ENCODE measurements at places on chromosomes 3 and 15.

- no peak for DNase-seq
Observed at GRCh38 chr15:89578146-89578545, 2.9 kb downstream of the TICRR start.

GRCh38 chr3:107913701-107914100, 177.1 kb downstream of the CD47 start:
- peak; percentile 4 for DNase-seq

GRCh38 chr3:135458541-135459322, 506.8 kb upstream of the PPP2R3A start:
- DNase-seq: no peak

DNA sequence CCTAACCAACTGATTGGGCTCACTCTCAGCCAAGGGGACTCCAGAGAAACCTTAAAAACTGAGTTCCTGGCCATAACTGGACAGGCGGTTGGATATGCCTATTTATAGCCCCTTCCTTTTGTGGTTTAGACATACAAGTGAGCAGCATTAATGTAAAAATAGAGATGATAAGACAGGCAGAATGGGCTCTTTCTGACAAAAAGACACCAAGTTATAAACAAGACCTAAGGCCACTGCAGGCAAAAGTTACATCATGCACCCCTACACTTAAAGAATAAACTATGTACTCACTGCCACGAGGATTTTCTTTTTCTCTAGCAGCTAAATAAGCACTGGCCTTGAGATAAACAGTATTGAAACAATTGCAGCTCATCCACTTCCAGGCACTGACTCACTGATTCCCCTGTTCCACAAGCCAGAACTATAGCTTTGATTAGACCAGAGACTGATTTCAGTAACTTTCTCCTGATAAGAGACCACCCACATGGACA, 30.1 kb downstream of the SUCNR1 start:
- DNase-seq: peak; percentile 85

DNA sequence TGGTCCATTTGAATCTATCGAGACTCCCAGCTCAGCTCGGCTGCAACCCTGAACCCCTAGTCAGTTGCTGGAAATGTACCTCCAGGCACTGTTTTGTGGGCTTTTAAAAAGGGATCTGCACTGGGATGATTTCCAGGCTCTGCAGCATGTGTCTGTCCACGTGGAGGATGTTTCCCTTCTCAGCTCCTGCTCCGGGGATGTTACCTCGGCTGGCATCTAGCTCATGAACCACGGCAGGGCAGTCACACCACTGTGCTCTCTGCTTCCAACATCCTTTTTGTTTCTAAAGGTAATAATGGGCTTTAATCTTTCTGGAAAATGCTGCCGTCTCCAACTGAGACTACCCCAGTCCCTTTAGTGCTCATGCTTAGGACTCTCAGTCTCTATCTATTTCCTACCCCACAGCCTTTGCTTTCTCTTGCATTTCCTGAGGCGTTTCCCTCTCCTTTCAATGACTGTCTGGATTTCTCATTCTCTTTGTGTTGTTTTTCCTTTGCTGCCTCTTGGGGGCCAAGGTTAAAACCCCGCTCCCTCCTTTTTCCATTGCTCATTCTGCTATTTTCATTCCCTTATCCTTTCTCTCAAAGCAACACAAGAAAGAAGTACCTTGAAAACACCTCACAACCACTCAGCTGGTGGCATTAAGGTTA, 42.9 kb upstream of the AKAP13 start:
- peak; percentile 43 for DNase-seq

DNA sequence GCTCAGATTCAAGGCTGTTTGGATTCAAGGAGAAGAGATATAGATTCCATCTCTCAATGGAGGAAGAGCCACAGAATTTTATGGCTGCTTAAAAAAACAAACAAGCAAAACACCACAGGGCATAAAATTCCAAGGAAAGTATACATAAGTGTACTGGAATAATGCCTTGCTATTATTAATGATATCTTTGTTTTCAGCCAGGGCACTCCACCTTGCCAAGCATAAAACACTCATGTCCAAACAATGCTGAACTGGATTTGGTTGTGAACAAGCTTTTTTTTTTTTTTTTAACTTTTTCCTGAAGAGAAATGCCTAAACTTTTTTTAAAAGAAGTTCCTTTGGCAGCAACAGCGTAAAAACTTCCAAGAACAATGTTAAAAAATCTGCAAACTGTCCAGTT, 4.8 kb upstream of the CLSTN2 start:
- no peak for DNase-seq

DNA sequence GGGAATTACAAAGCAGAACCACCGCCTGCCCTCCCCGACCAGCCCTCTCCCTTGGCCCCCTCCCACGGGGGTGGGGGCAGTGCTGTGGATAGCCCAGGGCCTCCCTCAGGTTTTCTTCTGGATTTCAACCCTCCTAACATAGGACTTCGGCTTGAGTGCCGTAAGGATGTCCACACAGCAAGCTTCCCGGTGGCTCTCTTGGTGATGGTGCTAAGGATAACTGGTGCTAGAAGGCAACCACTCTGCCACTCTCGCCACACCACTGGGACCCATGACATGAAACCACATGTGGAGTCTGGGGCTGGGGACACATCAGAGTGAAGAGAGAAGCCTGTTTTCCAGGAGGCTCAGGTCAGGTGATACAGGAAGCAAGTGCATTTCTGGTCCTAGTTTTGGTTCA, 35.4 kb downstream of the SCN5A start:
- no peak for DNase-seq

DNA sequence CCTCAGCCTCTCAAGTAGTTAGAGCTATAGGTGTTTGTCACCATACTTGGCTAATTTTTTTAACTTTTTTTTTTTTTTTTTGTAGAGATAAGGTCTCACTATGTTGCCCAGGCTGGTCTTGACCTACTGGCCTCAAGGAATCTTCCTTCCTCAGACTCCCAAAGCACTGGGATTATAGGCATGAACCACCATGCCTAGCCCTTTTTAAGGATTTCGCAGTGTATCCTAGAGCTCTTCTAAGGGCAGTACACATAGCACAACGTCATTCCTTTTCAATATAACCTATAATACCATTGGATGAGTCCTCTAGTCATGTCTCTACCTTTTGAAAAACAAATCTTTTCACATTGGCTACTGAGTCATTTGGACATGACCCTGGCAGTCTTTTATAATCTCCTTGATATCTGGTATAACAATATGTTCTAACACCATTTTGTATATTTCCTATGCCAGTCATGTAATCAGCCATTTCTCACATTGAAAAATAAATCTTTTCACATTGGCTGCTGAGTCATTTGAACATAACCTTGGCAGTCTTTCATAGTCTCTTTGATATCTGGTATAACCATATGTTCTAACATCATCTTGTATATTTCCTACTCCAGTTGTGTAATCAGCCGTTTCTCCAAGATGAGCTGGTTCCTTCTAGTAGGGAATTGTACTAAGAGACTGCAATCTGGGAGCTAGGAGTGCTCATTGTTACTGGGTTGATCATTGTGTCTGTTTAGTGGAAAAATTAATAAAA, 944.7 kb downstream of the MCTP2 start:
- DNase-seq: peak; percentile 83

DNA sequence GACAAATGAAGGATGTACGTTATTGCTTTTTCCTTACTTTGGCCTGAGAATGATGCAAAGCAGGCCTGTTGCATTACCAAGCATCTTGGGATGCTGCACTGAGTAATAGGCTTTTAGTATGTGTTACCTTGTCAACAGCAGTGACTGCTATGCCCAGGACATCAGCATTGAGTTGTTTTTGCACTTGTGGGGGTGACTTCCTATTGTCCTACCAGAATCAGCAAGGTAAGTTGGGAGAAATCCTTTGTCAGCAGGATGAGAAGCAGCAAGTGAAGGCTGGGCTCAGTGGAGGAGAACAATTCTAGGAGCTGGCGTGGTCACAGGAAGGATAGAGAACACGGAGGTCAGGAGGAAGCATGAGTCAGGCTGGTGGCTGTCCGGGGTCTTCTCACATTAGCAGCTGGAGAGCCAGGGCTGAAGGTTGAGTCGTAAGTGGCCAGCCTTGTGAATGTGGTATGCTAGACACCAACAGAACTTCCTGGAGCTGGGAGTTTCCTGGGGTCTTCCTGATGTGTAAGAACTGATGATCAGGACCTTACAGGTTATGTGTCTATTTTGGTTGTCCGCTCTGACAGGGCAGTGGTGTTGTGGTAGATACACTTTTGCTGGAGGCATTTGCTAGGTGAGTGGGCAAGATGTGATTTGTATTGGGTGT, 142.7 kb downstream of the FNDC3B start:
- DNase-seq: peak; percentile 78

DNA sequence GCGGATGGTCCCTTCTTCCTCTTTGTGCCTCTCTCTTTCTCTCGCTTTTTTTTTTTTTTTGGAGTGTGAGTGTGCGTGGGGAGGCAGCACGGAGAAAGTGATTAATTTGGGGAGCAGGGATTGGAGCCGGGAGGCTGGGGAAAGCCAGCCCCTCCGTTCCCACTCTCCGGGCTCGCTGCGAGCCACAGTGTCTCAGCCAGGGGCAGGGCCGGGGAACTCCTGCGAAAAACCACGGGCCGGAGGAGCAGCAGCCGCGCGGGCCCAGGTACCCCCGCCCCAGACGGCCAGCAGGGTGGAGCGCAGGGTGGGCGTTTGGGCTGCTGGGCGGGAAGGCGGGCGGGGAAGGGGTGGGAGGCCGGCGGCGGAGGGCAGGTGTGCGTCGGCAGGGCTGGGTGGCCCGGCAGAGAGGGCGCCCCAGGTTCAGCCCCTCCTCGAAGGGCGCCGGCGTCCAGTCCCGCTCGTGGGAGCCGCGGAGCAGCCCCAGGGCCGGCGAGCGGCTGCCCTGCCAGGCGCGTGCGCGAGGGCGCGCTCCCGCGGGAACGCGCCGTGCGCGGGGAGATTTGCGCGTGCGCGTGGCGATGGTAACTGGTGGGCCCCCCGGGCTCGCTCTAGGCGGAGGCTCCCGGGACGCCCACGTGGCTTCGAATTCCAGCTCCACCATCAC, 1.4 kb downstream of the CHL1 start:
- no peak for DNase-seq

DNA sequence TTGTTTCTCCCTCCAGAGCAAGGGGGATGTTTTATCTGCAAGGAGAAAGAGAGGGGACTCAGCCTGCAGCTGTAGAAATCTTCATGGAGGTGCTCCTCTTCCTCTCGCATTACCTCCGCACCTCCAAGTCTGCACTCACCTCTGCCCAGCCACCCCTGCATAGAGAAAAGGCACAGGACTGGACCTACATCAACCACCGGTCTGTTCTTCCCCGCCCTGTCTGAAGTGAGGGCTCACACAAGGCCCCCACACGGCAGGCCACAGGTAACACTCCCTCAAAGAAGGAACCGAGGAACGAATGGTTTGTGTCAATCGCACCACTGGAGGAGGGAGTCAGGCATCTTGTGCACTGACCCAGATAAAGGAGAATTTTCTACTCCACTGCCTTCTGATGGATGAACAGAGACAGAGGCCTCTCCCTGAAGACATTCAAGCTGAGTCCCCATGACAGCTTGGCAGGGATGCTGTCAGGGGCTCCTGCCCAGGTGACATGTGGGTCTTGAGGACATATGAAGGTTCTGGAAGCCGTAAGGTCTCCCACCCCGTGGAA, 260.3 kb downstream of the XXYLT1 start:
- DNase-seq: no peak

DNA sequence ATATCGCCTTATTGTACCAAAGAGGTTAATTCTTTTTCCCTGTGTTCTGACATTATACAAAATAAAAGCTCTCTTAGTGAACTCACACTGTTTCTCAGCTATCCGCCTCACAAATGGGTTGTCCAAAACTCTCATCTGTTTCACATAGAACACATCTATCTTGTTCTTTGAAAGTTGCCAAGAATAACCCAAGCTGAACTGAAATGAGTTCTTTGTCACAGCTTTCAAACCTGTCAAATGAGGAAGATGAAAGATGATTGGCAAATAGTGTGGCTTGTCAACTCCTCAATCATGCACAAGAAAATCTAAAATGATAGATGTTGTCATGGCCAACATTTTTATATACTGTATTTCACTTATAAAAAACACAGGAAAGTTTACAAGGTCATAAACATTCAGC, 168.1 kb upstream of the OSTN start:
- DNase-seq: no peak

DNA sequence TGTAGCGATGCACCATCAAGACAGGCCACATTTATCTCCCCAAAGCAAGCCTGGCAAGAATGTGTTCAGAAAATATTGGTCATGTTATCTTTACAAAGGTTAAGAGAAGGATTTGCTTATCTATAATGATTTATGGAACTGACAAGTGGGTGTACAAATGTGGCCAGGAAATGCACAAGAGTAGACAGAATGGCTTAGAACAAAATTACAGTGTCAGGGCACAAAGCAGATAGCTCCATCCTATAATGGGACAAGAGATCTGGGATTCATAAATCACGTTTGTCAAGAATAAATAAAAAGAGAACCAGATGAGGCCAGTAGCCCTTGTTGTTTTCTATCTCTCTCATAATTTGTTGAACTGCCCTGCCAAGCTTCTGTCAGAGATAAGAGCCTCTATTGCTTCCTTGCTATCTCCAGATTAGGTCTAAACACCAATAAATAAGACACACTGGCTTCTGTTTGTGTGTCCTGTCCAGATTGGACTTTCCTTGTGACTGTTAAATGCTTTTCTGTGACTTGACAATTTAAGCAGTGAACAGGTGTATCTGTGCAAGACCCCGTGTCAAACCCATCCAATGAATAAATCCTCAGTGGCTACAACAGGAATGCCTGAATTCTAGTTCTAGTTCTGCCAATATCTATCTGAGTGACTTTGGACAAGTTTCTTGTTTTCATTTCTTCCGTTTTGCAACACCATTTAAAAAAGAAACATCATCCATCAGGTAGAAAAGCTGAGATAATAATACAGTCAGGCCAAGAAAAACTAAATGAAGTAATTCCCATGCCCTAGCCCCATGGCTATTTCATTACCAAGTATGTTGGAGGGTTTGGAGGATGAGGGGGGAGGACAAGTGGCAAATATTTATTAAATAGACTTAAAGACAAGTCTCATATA, 157.2 kb downstream of the DCLK3 start:
- DNase-seq: no peak

GRCh38 chr15:59322056-59322759, 50.5 kb downstream of the MYO1E start:
- DNase-seq: no peak

GRCh38 chr3:170207717-170208116, 14.5 kb upstream of the PRKCI start:
- DNase-seq: no peak

DNA sequence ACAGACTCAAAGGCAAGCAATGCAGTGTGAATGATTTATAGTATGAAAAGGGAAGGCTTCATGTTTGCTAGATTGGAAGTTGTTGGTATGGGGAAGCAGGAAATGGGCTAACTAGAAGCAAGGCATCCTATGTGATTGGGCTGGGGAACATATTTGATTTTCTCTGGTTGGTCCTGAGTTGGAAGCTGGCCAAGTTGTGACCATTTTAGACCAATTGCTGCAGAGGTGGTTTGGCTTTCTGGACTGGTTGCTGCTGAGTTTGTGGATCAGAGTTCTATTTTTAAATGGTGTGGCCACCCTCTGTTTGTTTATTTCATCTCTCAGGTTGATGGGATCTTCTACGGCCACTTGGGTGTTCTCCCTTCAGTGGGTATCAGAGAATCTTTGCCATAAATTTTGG, 39.7 kb downstream of the NUDT16 start:
- no peak for DNase-seq

DNA sequence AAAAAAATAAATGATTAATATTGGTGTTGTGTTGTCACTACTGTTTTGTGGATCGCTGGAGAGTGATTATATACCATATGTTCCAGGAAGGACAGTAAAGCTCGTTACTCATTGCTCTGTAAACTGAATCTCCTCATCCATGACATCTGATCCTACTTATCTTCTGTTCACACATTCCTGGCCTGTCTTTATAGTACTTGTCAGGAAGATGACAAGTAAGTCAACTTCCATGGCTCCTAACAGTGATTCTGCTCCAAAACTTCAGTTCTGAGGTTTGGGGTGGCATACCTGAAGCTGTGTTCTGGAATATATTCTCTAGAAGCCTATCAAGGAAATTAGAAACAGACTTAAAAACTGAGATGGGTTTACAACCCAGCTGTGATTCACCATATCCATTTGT, 288.9 kb downstream of the ZBBX start:
- no peak for DNase-seq
